Bone marrow (tissue), 2 donors: ENCODE measurements at places on chromosomes 7 and 10.

GRCh38 chr7:42315631-42316030 lies 78.6 kb upstream of the GLI3 start:
- no peak for DNase-seq

- no peak for DNase-seq
Measured at GRCh38 chr7:151046603-151047573, 1.4 kb upstream of the ASIC3 start.

GRCh38 chr7:157054927-157055326 lies 44.5 kb upstream of the MNX1 start:
- DNase-seq = no peak

- DNase-seq = no peak
Measured at GRCh38 chr10:123778719-123779517, 112.7 kb downstream of the CPXM2 start.

DNA sequence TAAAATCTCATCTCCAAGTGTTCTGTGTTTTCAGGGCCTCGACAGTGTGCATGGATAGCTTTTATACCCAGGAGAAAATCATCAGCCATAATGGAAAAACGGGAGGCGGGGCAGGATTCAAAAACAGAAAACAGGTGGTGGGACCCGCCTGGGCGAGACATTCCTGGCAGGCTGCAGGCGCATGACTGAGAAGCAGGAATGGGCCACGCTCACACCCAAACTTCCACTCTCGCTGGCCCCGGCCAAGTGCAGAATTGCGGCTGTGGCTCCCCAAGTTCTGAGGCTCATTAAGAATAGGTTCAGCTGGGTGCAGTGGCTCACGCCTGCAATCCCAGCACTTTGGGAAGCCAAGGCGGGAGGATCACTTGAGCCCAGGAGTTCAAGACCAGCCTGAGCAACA lies 60.6 kb downstream of the C10orf143 start:
- no peak for DNase-seq

GRCh38 chr7:149440222-149440621 lies 20.6 kb downstream of the ZNF777 start:
- no peak for DNase-seq

DNA sequence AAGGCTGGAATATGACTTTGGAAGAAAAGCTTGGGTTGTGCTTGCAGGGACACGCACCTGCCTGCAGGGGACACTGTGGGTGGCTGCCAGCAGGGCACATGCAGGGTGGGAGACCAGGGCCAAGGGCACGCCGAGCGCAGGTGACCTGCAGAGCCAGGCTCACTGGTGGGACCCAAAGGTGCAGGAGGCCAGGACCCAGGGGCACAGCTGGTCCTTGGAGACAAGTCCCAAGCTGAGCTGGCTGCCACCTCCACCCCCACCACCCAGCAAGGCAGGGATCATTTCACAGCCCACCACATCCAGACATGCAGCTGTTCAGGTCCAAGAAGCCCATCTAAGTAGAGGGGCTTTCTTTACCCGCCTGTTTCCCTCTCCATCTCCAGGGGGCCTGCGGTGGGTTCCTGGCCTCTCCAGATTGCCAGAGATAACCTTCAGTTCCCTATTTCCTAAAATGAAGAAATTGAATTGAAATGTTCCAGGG lies 13.8 kb upstream of the CLIP2 start:
- no peak for DNase-seq

GRCh38 chr7:151768805-151769187 lies 108.1 kb downstream of the PRKAG2 start:
- DNase-seq = no peak
